ENCODE measurements at places on chromosomes 1 and 21.

DNA sequence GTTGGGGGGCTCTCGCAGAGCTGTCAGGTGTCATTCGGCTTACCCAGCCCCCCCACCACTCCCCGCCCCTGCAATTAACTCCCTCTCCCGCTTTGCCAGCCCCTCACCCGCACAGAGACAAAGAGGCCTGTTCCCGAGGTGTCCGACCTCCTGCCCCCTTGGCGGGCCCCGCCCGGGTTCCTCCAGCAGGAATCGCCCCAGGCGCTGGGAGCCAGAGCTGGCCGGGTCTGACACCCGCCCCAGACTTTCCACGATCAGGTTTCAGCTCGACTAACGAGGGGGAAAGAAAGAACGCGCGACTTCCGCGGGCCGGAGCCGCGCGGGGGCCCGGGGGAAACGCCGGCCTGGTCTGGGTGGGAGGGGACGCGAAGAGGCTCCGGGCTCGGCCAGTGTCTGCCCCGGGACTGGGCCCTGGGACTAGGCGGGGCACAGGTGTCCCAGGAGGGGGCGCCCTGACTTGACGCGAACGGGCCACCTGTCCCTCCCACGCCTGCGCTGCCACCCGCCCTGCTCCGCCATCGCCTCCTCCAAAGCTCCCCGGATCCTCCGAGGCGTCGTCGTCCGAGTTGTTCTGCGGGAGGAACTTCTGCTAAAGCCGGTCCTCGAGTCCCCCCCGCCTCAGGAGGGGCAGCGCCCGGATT, 36.4 kb upstream of the HHAT start:
- no peak for DNase-seq

DNA sequence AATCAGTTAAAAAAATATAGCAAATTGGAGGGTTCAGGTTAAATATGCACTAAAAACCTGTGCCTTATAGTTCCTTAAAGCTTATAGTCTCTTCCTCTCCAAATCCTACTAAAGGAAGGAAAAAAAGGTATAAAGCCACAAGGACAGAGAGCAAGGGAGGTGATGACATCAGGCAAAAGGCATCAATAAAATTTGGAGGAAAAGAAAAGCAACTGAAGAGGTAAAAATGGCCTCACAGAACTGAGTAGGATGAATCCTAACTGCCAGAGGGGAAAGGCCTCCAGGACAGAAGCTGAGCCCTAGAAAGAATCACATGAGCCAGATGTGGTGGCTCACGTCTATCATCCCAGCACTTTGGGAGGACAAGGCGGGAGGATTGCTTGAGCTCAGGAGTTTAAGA, 8.1 kb downstream of the CCSAP start:
- DNase-seq: no peak

GRCh38 chr1:234746798-234747196, 136.8 kb upstream of the IRF2BP2 start:
- DNase-seq: no peak

DNA sequence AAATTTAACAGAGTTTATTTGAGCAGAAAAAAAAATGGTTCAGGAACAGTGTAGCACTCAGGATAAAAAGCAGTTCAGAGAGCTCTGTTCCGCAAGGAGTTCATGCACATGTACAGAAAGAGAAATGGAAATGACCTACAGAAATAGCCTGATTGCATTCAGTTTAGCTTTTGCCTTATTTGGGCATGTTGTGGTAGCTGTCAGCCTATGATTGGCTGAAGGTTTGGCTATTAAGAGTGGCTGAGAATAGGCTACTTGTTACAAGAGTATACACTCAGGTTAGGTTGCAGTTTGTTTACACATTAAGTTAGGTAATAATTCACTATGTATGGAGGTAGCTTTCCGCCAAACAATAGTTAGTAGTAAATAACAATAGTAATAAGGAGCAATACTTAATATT, 511.0 kb upstream of the TMPRSS15 start:
- no peak for DNase-seq

DNA sequence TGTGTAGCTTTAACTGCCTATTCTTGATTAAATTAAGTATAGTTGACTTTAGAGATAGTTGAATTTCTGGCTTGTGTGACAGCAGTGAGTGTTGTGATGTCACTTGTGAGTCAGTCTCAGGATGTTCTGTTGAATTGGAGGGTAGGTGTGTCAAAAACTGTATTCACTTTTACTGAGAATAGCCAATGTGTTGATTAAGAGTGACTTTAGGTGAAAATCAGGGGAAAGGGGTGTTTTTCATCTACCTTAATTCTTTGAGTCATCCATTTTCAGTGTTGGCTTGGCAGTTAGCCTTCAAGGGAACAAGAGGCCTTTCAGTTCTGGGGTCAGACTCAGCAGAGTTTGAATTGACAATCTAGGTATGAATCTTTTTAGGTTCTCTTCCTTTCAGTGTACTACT, 75.9 kb downstream of the CDC14A start:
- no peak for DNase-seq

DNA sequence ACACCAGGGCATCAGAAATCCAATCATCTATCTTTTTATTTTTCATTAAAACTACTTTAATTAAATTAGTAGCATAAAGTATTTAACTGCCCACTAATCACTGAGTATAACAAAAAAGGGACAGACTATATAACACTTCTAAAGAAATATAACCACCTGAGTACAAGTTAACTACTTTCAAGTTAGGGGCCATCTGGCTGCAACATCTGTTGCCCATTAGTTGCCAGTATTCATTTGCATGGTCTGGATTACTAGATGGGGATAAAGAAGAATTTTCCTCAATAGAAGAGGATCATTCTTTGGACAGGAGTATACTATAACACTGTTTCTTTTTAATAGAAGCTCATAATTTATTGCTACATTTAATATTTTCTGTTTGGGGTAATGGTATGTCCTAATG, 446.4 kb downstream of the AMY1C start:
- no peak for DNase-seq

GRCh38 chr1:210250665-210250997, 18.0 kb downstream of the SERTAD4 start:
- no peak for DNase-seq

- no peak for DNase-seq
These were observed 86.6 kb downstream of the TM2D1 start for GRCh38 chr1:61638296-61638695.

DNA sequence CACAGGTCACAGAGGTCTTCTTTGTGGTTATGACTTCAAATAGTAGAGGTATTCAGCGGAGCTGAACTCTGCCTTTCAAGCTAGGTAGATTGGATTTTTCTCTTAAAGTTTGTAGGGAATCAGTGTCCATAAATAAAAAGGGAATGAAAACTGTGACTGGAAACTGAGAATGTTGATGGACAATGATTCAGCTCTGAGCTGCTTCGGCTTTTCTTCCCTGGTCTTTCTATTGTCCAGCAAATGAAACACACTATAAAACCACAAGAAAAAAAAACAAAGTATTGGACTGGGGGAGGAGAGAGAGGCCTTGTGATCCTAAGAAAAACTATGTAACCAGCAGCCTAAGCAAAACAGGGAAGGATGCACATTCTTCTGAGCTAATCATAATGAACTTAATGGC, 11.1 kb downstream of the TNNI3K start:
- no peak for DNase-seq

GRCh38 chr1:206608108-206608698, 4.1 kb downstream of the EIF2D start:
- DNase-seq: no peak

DNA sequence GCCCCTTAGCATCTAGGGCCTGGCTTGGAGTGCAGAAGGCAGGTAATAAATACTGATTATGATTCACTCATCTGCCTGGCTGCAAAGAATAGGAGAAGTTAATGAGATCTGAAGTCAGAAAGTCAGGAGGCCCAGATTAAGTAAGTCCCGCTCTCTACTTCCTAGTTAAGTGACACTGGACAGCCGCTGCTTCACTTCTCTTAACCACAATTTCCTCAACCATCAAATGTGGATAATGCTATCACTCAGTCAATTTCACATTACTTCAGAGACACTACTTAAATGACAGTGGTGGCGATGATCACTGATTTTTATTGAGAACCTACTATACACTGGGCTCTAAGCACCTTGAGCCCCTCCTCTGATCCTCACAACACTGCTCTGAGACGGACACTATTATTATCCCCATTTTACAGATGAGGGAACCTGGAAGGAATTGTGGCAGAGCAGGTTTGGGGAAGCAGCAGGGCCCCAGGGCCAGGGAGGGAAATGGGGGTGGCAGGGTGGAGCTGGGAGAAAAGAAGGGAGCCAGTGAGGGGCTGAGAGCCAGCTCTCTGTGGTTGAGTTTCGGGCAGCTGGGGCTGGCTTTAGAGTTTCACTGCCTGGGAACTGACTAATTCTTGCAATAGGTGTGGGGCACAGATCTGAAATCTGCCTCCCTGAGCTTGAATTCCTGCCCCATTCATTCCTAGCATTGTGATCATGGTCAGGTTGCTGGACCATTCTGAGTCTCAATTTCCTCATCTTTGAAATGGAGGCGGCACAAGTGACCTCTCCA, 2.4 kb upstream of the E2F2 start:
- DNase-seq: no peak

DNA sequence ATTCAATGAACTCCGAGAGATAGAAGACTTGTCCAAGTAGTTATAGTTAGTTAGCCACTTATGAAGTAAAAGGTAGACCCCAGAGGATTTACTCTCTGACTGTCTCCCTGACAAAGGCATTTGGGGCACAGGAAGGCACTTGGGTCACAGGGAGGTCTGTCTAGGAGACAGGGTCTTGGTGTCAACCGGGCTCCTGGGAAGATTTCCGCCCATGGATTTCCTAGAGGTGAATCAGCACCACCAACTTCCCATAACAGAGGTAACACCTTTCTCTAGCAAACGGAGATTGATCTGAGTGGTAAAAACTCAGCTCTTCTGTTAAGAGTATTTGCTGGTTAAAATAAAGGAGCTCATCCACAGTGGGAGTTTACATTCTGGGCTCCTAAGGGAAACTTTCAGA, 16.4 kb downstream of the CCN1 start:
- no peak for DNase-seq

- DNase-seq: no peak
These were observed 131.7 kb downstream of the PSMG1 start for GRCh38 chr21:39051588-39051949.

DNA sequence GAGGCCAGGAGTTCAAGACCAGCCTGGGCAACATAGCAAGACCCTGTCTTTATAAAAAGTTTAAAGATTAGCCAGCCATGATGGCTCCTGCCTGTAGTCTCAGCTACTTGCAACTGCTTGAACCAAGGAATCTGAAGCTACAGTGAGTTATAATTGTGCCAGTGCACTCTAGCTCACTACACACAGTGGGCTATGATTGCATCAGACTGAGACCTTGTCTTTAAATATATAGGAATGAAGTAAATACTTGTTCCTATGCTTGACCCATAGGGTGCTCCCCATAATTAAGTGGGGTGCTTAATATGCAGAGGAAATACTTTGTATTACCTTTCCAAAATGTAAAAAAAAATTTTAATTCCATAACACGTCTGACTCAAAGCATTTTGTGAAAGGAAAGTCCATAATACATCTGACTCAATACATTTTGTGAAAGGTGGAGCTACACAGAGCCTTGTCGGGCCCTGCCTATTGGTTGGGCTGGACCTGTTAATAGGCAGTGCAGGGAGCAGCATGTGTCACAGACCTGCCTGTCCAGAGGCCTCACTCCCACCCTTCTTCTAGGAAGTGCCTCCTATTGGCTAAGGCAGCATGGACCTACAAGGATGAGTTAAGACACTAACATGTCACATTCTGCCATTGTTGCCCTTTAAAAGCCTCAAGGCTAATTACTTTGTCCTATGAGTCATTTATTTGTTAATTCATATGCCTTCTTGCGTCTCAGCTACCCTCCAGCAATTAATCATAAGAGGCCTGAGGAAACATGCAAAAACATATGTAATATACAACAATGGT, 33.6 kb downstream of the CD58 start:
- DNase-seq: peak; percentile 77

DNA sequence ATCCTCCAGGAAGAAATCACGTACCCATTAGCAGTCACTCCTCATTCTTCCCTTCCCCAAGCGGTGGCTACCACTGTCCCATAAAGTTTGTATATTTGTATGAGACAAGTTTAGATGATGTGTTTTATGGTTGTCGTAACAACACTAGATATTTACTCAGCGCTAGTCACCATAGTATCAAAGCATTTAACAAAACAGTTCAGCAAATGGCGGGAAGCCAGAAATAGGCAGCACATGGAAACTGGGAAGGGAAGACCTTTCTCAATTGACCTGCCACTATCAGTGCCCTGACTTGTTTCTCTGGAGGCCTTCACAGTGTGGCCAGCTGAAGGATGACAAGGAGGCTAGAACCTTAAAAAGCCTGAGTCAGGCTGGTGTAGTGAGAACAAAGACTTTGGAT, 31.1 kb downstream of the CNST start:
- no peak for DNase-seq

DNA sequence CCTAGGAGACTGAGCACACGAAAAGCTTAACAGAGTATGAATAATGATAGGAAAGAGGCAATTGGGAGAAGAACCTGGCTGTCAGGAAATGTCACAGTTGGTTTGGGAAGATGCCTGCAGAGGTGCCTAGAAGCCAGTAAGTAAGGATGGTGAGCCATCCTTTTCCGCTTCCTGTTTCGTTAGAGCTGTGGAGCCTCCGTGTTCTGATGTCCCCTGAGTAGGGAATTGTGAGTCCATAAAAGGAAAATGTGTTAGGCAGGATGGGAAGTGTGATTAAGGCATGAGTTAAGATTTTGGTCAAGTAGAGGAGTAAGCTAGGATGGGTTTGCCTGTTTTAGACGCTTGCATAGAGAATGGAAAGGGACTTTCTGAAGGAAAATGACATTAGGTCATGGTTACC, 9.0 kb downstream of the CLIC4 start:
- no peak for DNase-seq

GRCh38 chr21:38165466-38166172, 91.2 kb upstream of the KCNJ15 start:
- no peak for DNase-seq

- DNase-seq: no peak
These were observed 42.5 kb downstream of the GPR88 start for GRCh38 chr1:100580446-100580845.

GRCh38 chr1:209802117-209802779, 3.7 kb downstream of the IRF6 start:
- no peak for DNase-seq

GRCh38 chr1:31122101-31122735, 56.7 kb upstream of the PUM1 start:
- DNase-seq: no peak

GRCh38 chr1:220291580-220291979, 19.3 kb upstream of the RAB3GAP2 start:
- no peak for DNase-seq

DNA sequence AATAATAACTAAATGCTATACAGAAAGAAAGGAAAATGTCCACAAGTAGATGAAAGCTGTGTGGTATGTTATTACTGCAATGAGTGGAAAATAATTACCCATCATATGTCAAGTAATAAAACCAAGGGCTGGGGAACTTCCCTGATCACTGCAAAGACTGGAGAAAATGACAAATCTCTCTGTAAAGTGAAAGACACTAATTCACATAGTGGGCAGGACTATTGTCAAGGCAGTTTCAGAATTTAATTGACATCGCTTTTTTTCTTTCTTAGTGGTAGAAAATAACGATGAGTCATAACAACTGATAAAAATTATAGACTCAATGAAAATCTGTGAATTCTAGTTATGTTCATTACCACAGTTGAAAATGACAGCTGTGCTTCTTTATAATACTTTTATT, 153.7 kb upstream of the ST6GALNAC5 start:
- no peak for DNase-seq

- no peak for DNase-seq
These were observed 24.4 kb downstream of the CELF3 start for GRCh38 chr1:151692226-151692625.

GRCh38 chr1:51516649-51517158, 2.4 kb downstream of the EPS15 start:
- no peak for DNase-seq

Data from foreskin melanocyte (primary cell).